Endothelial cell of umbilical vein (primary cell): ENCODE measurements at places on chromosomes 12 and 14. TPM values are rescaled to one million over a fixed set of nuclear protein-coding genes. Genes with fewer than 3 reads are reported as not detected.

SUDS3 gene
- 25.6 and 27.4 TPM in 2 replicates for total RNA-seq

CCDC197 gene
- not detected in 2 replicates for total RNA-seq

GMFB gene
- total RNA-seq, result 35.5 and 52.0 TPM in 2 replicates

KIF5A gene
- total RNA-seq, result 0.12 and 0.35 TPM in 2 replicates

SLC39A5 gene
- total RNA-seq, result not detected in 2 replicates
